NCI-H2081 treated with DMSO at 0.1 percent for 48 hours (cell line): ENCODE measurements at places on chromosomes 11 and 22.
A peak's percentile ranks its signal among the peaks of the same experiment; 100 is the strongest.

- DNase-seq: no peak
These were observed 142.2 kb downstream of the HIPK3 start for GRCh38 chr11:33399421-33399820.

DNA sequence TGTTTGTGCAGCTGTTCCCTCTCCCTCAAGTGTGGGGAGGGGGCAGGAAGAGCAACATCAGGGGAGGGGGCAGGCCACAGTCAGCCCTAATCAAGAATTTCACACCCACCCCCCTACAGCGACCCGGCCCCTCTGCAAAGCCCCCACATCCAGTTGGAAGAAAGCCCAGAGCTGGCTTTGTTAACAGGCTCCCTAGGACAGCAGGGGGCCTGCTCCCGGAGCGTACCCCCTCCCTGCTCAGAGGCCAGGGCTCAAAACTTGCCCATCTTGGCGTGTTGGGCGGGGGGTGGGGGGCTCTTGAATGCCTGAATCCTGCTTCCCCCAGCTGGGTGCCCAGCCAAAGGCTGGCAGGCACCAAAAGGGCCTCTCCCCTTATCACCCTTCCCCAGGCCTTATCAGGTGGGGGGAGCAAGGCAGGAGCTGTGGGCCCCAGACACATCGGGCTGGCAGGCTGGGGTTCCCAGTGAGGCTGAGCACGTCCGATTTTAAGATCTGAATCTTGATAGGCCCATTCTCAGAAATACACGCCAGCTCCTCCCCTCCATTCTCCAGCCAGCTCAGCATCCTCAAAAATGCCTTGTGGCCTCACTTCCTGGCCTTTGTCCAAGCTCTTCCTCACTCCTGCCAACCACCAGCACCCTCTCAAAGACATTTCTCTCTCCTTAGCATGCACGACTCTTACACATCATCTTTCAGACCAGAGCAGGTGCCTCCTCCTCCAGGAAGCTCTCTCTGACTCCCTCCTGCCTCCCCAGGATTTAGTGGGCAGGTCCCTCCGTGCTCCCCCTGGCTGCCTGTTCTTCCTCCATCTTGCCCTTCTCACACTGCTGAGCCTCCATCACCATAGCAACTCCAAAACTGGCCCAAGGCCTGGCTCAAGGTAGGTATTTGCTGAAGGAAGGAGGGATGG, 384.8 kb downstream of the MN1 start:
- no peak for DNase-seq

GRCh38 chr11:69461272-69461962, 20.0 kb upstream of the LINC01488 start:
- no peak for DNase-seq

DNA sequence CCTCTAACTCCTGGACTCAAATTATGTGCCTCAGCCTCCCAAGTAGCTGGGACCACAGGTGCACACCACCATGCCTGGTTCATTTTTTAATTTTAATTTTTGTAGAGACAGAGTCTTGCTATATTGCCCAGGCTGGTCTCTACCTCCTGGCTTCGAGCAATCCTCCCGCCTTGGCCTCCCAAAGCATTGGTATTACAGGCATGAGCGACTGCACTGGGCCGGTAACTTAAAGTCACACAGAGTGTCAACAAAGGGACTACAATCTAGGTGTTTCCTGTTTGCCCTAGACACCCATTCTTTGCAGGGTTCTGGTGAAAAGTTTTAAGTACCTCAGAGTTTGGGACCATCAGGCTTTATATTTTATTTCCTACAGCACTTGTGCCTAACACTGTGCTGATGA, 8.4 kb downstream of the UVRAG start:
- no peak for DNase-seq

DNA sequence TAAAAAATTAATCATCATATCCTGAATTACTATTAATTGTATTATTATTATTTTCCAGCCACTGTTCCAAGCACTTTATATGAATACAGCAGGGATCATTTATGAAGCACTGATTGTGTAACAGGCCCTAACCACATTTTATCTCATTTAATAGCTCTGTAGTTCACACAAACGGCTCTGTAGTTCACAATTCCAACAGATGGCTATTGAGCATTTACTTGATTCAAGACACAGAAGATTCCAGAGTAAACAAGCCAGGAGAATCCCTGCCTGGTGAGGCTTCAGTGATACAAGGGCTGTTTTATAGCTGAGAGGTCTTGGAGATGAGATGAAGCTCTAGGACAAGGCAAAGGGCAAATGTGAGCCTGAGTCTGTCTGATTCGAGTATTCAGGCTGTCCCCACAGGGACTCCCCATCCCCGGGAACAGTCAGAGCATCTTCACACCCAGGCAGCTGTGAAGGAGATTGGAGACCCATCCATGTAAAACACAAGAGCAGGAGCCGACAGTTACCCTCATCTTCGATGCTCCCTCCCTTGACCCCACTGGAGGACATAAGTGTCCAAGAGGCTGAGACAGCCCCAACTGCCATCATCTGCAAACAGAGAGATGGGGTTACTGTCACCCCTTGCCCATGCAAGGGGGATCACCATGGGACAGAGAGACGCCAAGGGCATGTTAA, 222.5 kb downstream of the MN1 start:
- DNase-seq: no peak

- DNase-seq: no peak
These were observed 26.5 kb downstream of the PGA5 start for GRCh38 chr11:61267437-61267841.

DNA sequence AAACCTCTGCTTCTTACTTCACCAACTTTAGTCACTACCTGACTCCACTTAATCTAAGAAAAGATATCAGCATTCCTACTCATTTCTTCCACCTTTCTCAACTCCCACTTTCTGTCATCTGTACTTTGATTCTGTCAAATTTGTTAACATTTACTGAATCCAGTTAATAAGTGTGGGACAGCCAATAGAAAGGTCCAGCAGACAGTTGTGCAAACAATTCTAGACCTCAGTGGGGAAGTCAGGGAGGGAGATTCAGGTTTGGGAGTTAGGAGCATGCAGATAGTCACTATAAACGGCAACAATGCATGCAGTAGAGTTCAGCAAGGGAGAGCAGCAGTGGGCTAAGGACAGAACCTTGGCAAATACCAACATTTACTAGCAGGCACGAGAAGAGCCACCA, 4.1 kb downstream of the FBXO3 start:
- no peak for DNase-seq

GRCh38 chr11:37107415-37107814, 509.4 kb upstream of the RAG2 start:
- no peak for DNase-seq

GRCh38 chr11:68383976-68384501, 71.6 kb downstream of the LRP5 start:
- DNase-seq: no peak

DNA sequence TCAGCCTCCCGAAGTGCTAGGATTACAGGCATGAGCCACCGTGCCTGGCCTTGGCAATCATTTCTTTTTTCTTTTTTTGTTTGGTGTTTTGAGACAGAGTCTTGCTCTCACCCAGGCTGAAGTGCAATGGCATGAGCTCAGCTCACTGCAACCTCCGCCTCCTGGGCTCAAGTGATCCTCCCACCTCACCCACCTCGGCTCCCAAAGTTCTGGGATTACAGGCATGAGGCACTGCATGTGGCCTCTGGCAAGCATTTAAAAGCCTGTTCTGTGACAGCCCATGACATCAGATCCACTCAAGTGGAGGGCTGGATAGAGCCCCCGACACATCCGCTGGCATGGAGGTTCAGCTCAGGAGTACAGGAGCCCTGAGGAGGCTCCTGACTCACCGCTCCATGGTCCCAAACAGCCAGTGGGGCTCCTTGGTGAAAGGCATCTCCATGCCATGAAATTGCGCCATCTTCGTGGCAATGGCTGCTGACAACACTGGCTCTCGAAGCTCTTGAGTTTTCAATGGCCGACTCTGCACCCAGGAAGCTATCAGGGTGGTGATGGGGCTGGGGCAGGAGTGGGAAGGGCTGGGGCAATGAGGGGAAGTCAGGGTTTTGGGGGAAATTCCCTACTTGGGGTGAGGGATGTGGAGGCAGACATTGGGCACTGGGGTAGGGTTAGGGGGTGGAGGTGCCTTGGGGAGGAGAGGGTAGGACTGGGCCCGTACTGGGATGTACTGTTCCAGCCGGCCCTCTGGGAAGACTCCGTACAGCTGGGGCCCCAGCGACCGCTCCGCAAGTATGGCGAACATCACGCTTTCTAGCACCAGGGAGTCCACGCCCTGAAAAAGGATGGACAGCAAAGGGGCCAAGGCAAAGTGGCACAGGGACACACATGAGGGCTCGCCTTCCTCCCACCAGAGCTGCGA, 1.4 kb downstream of the CHKB start:
- no peak for DNase-seq

DNA sequence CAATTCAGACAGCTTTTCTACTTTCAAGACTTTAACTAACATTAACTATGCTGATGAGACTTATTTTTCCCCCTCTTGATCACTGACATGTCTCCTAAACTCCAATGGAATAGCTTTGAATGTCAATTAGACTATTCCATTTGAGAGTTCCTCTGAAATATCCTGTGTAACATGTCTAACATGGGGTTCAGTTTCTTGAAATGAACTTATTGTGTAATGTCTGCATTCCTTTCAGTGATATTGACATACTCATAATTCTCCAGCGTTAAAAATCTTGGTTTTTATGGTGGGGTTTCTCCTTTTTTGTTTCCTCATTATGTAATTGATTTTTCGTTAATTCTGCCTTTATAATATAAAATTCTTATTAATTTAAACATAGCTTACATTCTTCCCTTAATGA, 37.7 kb upstream of the SPTBN2 start:
- no peak for DNase-seq

- DNase-seq: no peak
These were observed 24.8 kb downstream of the RASSF10 start for GRCh38 chr11:13033760-13034533.

DNA sequence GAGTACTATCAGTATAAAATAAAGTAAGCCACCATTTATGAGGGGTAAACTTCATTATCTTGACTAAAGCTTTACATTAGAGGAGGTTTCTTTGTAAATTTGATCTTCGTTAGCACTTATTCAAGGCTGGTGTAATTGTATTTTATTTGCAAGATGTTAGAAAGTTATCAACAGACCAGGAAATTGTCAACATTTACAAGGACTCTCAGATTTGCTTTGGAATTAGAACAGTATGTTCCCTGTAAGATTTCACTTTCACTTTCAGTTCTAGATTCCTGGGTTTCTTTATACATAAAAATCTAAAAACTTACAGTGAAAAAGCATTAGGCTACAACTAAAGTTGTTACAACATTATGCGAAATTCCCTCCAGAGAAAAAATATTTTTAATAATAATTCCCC, 4.6 kb upstream of the BIRC3 start:
- DNase-seq: no peak

- no peak for DNase-seq
These were observed 147.3 kb downstream of the FEZ1 start for GRCh38 chr11:125348674-125349309.

DNA sequence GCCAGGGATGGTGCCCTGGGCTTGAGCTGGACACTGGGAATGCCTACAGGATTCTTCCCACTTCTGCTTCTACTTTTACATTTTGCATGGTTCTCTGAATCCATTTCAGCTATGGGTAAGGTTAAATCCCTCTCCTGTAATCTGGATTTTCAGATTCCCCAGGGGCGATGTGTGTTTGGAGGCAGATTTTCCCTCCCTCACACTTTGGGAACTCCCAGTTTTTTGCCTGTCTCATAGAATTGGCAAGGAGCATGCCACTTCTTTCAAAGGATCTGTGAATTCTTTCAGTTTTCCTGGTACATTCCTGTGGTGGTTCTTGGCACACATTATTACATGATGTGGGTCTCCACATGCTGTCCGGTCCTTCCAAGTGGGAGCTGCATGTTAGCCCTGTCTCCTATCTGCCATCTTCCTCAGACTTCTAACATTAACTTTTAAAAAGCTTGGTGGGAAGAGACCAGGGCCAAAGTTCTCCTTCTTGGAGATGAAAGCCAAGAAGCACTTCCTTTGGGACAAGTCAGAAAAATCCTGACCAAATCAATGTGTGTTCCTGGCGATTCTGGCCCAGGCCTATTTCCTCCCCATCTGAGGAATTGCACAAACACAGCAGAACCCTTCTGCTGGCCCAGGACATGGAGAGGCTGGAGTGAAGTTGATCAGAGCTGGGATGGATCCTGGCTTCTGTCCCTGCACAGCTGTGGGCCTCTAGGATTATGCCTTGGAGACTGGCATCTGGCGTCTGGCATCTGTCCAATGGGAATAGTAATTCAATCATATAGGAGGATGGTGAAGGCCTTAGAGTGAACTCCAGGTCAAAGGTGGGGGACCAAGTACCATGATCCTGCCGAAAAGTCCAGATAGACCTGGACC, 5.4 kb upstream of the APOL2 start:
- DNase-seq: no peak

DNA sequence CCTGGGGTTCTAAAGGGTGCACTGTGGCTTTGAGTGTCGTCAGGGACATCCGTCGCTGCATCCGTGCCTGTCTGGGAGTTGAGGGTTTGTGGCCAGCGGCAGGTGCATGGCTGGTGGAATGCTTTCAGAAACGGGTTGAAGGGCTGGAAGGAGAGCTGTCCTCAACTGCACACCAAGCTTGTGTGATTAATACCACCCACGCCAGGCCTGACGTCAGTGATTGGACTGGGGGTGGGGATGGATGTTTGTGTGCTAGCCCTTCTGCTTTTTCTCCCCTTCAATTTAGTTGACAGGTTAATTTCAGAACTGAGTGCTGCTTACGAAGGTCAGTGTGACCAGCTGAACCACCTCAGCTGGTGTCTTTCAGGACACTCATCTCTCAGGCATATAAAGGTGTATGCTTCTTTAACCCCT, 3.2 kb upstream of the GAB2 start:
- no peak for DNase-seq

DNA sequence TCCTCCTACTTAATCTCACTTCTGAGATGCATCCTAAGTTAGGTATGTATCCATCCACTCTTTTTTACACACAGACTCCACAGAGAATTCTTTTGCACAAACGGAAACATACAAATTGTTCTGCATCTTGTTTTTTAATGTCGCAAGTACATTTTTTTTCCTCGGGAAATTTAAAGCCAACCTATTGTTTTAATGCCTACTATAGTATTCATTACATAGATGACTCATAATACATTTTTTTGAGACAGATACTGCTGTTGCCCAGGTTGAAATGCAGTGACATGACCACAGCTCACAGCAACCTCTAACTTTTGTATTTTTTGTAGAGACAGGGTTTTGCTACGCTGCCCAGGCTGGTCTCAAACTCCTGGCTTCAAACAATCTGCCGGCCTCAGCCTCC, 90.8 kb upstream of the TMEM45B start:
- DNase-seq: no peak

GRCh38 chr11:3831378-3832239, 9.2 kb downstream of the RHOG start:
- DNase-seq: no peak

GRCh38 chr11:96012086-96012824, 88.3 kb upstream of the MTMR2 start:
- peak; percentile 76 for DNase-seq

GRCh38 chr11:99316776-99317520, 296.2 kb downstream of the CNTN5 start:
- peak; percentile 10 for DNase-seq

GRCh38 chr11:86594746-86595145, 77.7 kb downstream of the ME3 start:
- no peak for DNase-seq

DNA sequence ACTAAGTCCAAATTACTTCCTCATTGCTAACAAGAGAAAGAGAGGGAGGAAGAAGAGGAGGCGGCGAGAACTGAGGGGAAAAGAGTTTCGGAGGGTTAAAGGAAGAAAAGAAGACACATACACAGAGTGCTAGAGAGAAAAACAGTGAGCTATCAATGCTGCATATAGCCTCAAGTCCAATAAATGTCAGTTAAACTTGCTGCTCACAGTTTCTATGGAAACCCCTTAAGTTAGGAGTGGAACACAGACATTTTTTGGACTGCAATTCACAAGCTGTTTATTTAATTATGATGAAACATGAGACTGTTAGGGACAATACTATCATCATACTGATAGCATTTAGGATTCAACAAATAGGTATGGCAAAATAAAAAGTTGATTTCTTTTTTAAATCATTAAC, 1320.4 kb downstream of the LRRC4C start:
- DNase-seq: no peak
